Type B pancreatic cell (in vitro differentiated cells): ENCODE measurements at places on chromosomes 2 and 18.

GRCh38 chr2:25311865-25312575, 29.7 kb downstream of the DNMT3A start:
- DNase-seq, result no peak

- DNase-seq, result no peak
Measured at GRCh38 chr2:149093579-149093978, 55.1 kb downstream of the LYPD6B start.

- no peak for DNase-seq
Measured at GRCh38 chr18:6943143-6943542, 174.5 kb downstream of the LAMA1 start.

DNA sequence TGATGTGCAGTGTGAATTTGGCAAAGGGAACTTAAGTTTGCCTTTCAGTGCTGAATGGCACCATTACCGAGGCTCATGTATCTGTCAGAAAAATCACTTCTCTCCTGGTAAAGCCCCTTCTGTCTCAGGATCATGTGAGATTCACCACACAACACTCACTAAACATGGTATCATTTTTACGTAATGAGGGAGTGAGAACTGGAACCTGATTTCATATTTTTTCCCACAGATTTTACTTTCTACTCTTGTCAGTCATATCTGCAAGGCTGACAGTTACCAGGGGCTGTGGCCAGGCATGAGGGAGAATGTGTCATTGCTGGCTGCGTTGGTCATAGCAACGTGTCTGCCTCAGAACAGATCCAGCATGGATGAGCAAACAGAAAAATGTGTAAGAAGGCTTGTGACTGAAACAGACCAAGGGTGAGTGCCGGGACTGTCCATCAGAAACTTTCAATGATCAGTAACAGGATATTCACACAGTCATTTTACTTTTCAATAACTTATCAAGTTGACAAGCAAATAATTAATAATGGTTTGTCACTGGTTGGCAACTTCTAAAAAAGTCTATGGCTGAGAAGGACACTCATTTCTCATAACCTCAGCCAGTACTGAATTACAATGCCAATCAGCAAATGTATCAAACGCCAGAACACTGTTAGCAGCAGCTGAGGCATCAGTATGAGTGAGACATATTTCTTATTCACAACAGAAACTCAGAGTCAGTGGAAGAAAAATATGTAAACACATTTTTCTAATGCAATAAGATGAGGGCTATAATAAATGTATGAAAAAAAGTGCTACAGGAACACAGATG, 100.5 kb downstream of the CDC42EP3 start:
- no peak for DNase-seq

- peak; percentile 77 for DNase-seq
Measured at GRCh38 chr2:1769703-1770422, 25.5 kb upstream of the PXDN start.

GRCh38 chr2:205451901-205452512, 230.3 kb upstream of the NRP2 start:
- no peak for DNase-seq

GRCh38 chr2:200258881-200259576, 47.5 kb upstream of the SPATS2L start:
- DNase-seq, result no peak
